ENCODE measurements at places on chromosomes 1 and 21.

DNA sequence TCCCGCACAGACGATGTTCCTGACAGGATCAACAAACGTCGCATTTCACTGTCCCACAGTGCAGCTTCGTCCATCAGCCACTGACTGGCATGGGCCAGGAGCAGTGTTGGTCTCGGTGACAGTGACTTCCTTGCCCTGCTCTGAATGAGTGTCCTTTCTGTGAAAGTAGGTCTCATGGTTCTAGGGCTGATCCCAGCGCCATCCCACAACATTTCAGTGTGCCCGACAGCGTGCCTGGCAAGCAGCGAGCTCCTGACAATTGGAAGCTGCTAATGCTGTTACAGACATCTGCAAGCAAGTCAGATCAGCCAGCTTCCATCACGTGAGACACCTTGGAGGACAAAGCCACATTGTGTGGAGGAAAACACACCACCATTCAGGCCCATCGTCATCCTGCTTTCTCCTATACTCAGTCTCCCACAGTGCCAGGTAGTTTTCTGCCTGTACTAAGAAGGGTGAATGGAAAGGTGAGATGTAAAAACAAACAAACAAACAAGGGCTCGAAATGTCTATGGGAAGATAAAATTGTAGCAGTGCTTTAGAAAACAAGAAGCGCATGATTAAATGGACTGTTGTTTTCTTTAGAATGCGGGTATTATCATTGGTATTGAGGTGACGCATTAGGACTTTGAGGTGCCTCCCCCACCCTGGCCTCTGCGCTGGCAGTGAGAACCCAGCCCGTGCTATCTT is 21.9 kb downstream of the ERRFI1 start:
- peak; percentile 78 for DNase-seq

DNA sequence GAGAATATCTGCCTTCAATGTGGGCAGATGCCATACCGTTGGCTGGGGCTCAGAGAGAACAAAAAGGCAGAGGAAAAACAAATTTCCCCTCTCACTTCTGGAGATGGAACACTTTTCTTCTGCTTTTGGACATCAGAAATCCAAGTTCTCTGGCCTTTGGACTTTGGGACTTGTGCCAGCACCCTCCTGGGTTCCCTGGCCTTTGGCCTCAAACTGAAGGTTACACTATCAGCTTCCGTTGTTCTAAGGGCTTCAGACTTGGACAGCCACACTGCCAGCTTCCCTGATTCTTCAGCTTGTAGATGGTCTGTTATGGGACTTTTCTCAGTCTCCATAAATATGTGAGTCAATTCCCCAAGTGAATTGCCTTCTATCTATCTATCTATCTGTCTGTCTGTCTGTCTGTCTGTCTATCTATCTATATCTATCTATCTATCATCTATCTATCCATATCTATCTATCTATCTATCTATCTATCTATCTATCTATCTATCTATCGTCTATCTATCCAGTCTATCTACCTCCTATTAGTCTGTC is 778.1 kb upstream of the TMPRSS15 start:
- no peak for DNase-seq

- no peak for DNase-seq
Measured at GRCh38 chr1:57106296-57106695, 140.5 kb upstream of the C8B start.

DNA sequence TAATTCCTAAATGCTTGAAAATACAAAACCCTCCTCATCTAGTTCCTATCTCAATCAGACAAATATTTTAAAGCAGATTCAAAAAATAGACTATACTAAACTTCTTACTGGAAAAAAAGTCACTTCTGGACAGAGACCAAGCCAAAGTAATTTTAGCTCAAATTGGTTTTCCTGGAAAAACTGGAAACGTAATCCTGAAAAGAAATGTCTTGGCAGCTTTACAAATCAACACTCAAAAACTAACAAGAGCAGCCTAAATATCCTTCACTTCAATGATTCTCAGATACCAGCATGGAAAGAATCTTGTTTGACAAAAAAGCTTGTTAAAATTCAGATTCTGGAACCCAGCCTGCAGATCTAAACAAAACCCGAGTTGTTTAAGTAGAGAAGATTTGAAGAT is 9.1 kb upstream of the GPR88 start:
- DNase-seq = no peak

DNA sequence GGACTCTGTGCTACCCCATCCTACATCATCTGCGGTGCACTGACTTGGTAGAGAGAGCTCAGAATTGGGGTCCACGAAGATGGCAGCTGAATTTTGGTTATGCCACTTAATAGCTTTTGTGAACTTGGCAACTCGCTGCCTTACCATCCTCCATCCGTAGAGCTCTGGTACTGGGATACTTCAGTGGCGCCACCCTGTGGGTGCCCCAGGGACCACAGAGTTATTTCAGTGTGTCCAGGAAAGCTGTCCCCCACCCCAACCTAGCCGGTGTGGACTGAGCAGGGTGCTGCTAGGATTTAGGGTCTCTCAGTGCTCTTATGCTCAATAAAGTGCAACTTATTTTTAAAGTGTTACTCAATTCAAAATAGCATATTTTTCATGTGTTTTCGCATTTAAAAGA is 9.0 kb upstream of the USF1 start:
- DNase-seq = no peak

DNA sequence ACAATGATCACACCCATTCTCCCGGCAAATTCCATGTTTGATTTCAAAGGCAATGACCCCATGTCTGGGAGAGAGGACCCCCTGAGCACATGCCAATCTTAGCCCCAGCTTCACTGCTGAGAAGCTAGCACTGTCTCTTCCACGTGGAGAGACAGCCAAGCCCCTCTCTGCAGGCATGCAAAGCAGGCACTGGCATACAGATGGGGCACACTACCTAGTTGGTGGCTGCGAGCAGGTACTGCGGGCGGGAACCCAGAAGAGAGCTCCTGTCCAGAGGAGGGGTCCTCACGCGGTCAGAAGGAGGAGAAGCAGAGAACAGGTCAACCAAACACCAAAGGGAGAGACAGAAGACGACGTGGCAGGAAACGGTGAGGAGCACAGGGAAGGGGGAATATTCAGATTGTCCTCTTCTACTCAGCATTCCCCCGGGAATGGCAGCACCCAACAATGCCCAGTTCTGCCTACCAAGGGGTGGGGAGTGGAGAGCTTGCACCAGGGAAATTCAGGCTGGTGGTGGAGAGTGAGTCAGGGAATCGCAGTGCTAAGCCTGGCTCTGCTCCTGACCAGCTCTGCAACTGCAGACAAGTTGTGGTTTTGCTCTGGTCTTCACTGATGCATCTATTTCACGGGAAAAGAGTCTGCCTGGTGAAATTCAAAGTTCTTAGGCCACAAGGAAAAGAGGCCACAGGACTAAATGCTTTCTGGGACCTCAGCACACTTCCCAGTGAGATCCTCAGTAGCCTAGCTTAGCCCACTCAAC is 48.1 kb upstream of the GOLT1A start:
- DNase-seq = peak; percentile 29

- no peak for DNase-seq
Measured at GRCh38 chr1:76677416-76678405, 189.6 kb upstream of the ST6GALNAC5 start.

GRCh38 chr1:223765036-223765718 is 52.8 kb downstream of the CAPN2 start:
- DNase-seq = no peak

GRCh38 chr1:180643693-180644092 is 11.9 kb downstream of the XPR1 start:
- no peak for DNase-seq

DNA sequence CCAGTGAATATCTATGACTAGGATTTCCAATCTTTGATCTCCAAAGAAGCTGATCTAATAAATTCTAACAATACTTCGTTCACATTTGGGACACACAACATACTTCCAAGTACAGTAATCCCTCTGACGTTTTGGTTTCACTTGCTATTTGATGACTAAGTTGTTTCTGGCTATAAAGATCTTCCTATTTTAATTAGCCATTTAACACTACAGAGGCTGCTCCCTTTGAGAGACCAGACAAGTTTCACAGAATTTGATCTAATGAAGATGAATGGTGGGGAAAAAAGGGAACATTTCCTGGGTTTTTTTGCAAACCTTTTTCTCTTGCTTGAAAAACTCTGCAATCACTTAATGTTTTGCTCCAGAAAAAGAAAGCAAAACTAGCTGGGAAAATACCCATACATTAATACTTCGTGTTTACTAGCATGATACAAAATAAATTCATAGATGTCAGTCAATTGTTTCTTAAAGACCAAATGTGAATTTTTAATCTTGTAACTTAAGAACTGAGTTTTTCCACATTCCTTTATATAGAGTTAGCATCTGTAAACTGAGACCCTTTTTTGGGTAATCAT is 28.0 kb upstream of the GLIS1 start:
- DNase-seq = peak; percentile 69
